NCI-H446 treated with DMSO at 0.1 percent for 48 hours (cell line): ENCODE measurements at places on chromosomes 1 and 21.

GRCh38 chr1:18107369-18108298 lies at the start of gene IGSF21:
IGSF21 (plus strand) TSS chr1:18107798; CDS start chr1:18108129, 331 bp downstream.
- DNase-seq = no peak

GRCh38 chr1:24300971-24301784 lies 18.0 kb upstream of the GRHL3 start:
- no peak for DNase-seq

DNA sequence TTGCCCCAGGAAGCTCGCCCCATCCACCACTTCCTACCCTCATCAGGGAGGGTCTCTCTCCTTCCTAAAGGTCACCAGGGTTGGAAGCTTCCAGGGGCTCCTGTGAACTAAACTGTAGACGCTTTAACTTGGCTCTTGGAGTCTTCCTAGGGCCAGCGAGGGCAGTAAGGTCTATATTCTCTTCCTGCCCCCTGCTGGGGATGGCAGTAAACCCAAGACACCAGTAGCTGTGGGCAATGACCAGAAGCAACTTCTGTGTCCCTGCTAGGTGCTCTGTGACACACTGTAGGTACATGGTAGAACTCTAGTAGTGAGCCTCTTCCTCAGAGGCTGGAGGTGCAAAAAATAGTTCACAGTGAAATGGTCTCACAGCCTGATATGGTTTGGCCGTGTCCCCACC lies 30.0 kb downstream of the KCND3 start:
- DNase-seq = no peak

DNA sequence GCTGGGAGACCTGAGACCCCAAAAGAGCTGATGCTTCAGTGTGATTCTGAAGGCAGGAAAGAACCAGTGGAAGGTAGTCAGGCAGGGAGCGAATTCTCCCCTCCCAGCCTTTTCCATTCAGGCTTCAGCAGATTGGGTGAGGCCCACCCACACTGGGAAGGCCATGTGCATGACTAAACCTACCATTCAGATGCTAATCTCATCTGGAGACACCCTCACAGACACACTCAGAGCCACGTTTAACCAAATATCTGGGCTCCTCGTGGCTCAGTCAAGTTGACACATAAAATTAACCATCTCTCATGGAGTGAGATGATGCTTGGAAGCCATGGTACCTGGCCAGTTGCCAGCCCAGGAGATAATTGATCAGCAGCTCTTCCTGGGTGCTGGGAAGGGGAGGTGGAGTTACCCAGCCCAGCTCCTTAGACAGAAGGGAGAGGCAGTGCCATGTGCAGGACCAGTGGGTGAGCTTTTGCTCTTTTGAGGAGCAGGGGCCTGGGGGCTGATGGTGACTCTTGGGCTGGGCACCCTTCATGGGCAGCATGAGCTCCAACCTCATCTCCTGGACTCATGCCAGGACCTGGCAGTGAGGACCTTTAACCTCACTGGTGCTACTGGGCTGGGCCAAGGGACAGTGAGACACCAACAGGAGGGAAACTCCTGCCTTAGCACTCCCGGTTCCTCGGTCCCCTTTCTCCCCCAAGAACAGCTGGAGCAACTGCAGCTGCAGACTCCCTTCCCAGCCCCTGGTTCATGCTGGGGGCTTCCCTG lies 89.0 kb upstream of the ACTL8 start:
- DNase-seq = no peak

GRCh38 chr21:14876524-14876840 lies 188.3 kb downstream of the NRIP1 start:
- no peak for DNase-seq

DNA sequence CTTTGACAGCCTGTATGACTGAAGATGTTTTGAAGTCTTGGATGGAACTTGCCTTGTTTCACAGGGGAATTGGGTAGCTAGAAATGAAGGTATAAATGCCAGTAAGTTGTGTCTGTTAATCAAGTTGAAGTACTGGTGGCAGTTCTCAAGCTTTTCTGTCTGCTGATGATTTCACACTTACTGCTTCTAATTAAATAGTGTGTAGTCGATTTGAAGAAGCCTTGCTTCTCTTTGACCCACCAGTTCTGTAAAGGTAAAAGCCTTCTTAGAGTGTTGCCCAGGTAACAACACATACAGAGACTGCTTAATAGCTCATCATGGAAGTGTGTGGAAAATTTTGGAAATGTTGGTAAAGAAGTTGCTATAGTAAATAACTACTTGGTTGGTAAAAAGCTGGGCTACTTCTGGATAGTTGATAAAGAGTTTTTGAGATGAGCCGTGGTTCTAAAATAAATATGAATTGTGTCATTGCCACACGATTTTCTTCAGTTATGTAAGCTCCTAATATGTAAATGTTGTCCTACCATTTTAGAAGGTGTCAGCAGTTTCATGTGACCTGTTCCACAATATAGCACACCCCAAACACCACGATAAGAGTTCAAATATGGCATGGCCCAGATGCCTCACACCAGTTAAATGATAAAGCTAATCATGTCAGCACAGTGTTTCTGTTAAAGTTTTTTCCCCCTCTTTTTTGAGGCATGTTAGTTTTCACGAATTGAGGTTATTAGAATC lies 7.4 kb downstream of the RABGAP1L start:
- peak; percentile 26 for DNase-seq

- no peak for DNase-seq
Measured at GRCh38 chr1:53948291-53948690, 2.1 kb downstream of the LRRC42 start.

GRCh38 chr1:98005326-98006010 lies 84.6 kb upstream of the DPYD start:
- no peak for DNase-seq

DNA sequence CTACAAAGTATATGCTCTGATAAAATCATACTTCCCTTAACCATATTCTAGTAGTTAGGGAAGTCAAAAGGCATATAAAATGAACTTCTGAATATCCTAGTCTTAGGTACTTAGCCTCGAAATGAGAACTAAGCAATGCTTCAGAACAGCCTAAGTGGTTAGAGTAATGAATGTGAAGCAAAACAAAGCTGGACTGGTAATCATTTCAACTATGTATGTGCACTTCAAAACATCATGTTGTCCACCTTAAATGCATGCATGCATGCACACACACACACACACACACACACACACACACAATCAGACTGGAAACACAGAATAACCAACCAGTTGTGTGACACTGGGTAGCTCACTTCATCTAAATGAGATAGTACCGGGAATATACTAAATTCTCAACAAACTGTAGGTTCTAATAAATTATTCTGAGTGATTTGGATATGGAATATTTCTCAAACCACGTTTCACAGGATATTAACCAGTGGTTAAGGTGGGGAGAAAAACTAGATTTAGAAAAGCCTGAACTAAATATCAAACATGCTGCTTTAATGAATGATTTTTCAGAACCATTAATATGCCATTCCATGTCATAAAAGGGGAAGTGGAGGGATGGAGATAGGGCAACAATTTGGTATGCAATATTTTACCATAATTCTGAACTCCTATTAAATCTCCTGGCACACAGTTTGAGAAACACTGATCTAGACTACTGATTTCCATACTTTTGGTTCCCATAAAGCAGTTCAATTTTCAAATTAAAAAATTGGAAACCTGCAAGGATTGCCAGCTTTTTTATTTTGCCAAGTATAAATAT lies 19.5 kb downstream of the RNF115 start:
- no peak for DNase-seq

- DNase-seq = no peak
Measured at GRCh38 chr1:168977618-168978017, 128.9 kb upstream of the ATP1B1 start.

- DNase-seq = peak; percentile 49
Measured at GRCh38 chr1:80427881-80428280, 1372.9 kb upstream of the ADGRL2 start.
